Right lobe of liver (tissue), 6 donors: ENCODE measurements at places on chromosomes 11 and 22.

DNA sequence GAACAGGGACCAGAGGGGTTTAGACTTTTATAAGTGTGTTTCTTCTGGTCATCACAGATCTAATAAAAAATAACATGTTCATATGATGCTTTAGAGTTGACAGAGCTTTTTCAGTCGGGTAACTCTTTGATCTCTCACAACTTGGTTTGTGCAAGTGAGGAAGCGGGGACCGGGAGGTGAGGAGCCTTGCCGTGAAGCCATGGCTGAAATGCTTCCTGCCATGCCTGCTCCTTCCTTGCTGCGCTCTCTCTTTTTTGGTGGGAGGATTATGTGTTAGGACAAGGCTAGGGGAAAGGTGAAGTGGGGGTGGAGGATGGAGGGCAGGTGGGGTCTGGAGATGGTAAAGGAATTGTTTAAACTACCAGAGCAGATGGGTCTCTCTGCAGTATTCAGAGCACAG, 23.8 kb downstream of the TEAD1 start:
- no peak for DNase-seq

DNA sequence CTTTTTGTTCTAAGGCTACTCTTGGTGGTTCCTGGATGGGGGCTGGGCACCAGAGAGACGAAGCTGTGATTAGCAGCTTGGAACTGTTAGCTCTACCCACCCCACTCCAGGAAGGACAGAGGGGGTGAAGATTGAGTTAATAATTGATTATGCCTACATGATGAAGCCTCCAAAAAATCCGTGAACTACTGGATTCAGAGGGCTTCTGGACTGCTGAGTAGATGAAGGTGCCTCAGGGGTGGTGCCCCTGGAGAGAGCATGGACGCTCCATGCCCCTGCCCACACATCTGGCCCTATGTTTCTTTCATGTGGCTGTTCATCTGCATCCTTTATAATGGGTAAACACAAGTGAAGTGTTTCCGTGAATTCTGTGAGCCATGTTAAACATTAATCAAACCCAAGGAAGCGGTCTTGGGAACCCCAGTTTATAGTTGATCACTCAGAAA, 47.3 kb upstream of the CYP2D6 start:
- DNase-seq = no peak

DNA sequence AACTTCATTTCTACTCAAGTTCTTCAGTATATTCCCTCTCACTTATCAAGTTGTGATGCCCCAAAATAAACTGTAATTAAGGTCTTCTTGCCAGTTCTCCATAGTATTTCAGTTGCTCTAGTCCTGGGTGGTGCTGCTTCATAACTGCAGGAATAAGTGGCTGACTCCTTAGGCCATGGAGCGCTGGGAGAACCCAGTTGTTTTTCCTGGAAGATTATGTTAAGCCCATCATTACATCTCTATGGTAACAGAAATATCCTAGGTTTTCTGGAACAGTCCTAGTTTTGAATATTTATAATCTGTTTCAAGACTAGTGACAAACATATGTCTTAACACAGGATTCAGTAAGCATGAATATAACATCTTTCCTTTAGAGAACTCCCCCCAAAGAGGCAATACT, 7.6 kb downstream of the SYTL2 start:
- DNase-seq = no peak

GRCh38 chr11:68946416-68947090, 34.2 kb downstream of the MRGPRD start:
- no peak for DNase-seq

DNA sequence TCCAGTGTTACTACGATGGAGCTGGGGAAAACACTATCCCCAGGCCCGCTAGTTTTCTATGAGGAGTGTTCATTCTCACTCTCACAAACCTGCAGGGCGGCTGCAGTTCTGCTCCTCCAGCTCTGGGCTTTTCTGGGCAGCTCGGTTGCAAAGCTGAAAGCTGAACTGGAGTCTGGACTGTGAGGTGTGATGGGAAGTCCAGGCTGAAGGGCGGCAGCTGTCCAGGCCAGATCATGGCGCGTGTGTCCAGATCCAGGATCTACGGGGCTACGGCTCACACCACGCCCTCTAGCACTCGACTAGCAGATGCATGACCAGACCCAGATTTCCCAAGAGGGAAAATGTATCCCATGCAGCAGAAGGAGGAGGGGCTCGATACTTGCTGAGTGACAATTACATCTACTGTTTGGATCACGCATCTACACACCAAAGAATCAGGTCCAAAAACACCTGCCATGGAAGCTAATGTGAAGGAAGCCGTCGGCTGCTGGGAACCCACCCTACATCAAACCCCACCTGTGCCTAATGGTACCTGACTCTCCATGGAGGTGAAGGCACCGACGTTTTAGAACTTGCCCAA, 555.0 kb downstream of the BRD1 start:
- DNase-seq = no peak

GRCh38 chr11:34602245-34602644, 18.6 kb upstream of the EHF start:
- DNase-seq = no peak

DNA sequence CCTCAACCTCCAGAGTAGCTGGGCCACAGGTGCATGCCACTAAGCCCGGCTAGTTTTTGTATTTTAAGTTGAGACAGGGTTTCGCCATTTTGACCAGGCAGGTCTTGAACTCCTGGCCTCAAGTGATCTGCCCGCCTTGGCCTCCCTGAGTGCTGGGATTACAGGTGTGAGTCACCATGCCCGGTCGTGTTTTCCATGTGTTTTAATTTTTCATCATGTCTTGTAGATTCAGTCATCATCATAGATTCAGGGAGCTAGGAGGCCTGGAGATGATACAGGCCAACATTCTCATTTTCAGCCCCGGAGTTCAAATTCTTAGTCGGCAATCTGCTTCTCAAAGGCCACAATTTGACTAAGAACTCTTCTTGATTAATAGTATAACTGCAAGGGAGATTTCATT, 73.5 kb upstream of the GRAMD1B start:
- DNase-seq = no peak

DNA sequence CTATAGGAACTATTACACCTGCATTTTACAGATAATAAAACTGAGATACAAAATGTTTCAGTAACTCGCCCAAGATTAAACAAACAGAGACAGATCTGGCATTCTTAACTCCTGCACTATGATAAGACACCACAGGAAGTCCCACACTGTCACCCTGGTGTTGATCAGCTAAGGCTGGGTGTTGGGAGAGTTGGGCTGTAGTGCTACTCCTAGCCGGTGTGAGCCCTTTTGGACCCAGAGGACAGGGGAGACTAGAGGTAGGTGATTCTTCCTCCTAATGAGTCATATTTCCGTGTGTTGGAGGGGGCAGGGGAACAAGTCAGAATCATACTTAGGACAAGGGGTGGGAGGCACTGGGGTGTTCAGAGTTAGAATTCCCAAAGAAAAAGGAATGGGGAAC, 353.2 kb upstream of the TENM4 start:
- no peak for DNase-seq

DNA sequence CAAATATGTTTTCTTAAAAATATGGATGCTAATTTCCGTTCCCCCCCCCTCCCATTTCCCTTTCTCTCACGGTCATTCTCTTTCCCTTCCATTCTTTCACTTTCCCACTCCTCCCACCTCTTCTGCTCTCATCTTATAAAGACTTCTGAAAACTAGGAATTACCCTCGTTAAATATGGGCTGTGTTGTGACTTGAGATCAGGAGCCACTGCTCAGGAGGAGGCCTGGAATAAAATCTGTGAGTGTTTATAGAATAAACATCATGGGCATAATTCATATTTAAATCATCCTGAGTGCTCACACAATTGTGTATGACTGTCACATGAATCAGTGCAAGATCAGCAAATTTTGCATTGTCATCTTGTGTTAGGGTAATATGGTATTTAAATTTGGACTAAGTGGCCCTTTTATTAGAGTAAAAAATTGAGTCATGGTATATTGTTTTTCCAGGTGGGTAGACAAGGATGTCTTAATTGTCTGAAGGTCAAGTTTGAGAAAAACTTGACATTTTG, 208.0 kb downstream of the DDX10 start:
- DNase-seq = no peak

GRCh38 chr11:1439341-1439740, 47.2 kb downstream of the MOB2 start:
- no peak for DNase-seq

DNA sequence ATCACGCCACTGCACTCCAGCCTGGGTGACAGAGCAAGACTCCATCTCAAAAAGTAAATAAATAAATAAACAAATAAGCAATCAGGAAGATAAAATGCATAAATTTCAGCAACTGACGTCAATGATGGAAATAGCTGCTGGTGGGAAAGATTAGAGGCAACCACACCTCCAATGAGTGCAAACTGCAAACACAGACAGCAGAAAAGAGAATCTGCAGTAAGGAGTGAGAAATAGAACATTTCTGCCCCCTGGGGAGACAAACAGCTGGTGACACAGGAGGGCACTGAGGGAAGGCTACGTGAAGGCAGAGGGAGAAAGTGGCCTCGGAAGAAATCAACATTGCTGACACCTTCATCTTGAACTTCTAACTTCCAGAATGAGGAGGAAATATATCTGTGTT, 6.5 kb downstream of the PI4KA start:
- no peak for DNase-seq
